ENCODE measurements at places on chromosomes 3 and 15. TPM values are rescaled to one million over a fixed set of nuclear protein-coding genes. Genes with fewer than 3 reads are reported as not detected.

DNA sequence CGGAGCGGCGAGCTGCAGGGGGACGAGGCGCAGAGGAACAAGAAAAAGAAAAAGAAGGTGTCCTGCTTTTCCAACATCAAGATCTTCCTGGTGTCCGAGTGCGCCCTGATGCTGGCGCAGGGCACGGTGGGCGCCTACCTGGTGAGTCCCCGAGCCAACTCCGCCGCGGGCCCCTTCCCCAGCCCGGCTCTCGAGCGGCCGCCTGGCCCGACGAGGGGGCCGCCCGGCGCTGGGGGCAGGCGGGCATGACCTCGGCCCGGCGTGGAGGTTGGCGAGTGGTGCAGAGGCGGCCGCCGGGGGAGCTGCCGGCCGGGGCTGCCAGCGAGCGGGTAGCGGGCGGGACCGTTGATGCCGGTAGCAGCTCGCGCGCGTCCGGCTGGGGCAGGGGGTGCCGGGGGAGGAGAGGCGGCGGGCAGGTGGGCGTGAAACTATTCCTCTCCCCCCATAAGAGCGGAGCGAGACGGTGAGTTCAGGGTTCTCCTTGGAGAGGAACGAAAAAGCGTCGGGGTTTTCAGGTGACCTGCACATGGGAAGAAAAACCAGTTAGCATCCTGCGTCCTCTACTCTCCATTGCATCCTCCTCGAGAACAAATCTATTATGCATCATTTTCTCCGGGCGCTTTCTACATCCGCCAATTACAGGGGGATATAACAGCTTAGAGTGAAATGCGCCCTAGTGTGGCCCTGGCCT is 585 bp downstream of the SLCO3A1 start:
- DNase-seq = peak; percentile 39

- no peak for DNase-seq
Measured at GRCh38 chr15:58761010-58761388, 10.1 kb upstream of the MINDY2 start.

DNA sequence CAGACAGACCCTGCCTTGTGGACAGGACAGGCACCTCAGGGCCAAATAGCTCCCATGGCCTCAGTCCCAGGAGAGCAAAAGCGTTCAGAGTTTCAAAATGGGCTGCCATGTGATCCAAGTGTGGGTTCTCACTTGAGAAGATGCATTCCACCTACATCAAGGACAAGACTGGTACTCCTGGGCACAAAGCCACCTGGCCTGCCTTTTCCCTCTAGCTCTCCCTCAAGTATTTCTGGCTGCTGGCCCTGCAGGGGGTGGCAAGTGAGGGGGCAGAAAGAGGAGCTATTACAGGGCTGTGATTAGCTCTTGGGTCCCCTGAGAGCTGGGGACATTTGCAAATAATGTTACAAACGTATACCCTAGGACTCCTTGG is 6.5 kb upstream of the COL7A1 start:
- DNase-seq = no peak

- no peak for DNase-seq
Measured at GRCh38 chr3:99969136-99969535, 145.2 kb downstream of the FILIP1L start.

DNA sequence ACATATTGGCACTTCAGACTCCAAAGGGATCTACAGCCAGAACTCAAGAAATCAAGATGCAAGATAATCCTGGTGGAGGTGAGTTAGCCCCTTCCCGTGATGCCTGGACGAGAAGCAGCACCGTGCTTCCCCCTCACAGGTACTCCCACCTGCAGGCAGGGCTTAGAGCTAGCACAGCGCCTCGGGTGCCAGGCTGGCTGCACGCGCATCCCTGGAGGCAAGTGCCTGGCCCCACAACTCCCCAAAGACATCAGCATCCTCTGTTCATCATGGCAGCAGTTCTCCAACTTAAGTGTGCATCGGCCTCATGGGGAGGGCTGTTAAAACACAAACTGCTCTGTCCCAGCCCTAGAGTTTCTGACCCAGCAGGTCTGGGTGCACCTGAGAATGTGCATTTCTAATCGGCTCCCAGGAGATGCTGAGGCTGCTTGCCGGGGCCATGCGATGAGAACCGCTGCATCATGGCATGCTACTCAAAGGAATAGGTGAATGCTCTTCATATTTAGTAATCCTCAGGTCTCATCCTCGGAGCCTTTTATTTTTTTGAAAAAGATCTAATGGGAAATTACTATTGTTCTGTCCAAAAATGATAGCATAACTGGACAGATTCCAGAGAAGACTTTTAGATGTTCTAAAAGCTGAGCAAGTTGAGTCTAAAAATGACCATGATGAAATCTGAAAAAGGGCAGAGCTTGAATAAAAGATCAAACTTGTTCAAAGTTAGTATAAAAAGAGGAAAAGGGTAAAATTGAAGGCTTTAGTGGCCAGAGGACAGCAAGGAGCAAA is 244.2 kb downstream of the ADAMTS17 start:
- no peak for DNase-seq

- no peak for DNase-seq
Measured at GRCh38 chr15:101697488-101697887, 26.8 kb downstream of the TARS3 start.

GRCh38 chr3:186342197-186342596 is 19.8 kb downstream of the DGKG start:
- DNase-seq = no peak

DNA sequence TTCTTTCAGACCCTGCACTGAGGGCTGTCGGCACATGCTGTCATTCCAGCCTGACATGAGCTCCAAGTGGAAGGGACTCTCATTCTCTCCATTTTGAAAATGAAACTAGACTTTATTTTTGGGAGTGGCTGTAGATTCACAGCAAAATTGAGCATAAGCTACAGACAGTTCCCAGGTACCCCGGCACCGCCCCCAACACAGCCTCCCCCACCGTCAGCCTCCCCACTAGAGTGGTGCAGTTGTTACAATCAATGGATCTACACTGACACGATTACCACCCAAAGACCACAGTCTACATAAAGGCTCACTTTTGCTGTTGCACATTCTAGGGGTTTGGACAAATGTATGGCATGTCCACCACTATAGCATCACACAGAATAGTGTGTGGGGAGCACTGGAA is 29.5 kb upstream of the FGD5 start:
- DNase-seq = no peak

DNA sequence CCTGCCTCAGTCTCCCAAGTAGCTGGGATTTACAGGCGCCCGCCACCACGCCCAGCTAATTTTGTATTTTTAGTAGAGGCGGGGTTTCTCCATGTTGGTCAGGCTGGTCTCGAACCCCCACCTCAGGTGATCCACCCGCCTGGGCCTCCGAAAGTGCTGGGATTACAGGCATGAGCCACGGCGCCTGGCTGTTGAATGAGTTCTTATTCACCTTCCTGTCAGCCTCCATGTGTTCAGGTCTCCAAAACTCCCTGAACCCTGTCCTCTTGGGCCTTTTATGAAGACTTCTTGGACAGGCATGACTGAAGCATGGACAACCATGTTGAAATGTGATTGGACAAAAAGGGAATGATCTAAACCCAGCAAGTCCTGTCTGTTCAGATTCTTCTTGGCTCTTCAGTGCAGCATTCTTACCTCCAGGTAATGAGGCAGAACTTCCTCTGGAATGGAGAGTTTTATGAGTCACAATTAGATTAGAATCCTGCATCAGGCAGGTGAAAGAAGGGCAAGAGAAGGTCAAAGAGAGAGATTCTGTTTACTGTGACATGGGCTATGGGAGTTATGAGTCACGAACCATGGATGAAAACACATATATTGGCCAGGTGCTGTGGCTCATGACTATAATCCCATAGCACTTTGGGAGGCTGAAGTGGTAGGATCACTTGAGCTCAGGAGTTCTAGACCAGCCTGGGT is 23.1 kb upstream of the EIF4A2 start:
- no peak for DNase-seq

DNA sequence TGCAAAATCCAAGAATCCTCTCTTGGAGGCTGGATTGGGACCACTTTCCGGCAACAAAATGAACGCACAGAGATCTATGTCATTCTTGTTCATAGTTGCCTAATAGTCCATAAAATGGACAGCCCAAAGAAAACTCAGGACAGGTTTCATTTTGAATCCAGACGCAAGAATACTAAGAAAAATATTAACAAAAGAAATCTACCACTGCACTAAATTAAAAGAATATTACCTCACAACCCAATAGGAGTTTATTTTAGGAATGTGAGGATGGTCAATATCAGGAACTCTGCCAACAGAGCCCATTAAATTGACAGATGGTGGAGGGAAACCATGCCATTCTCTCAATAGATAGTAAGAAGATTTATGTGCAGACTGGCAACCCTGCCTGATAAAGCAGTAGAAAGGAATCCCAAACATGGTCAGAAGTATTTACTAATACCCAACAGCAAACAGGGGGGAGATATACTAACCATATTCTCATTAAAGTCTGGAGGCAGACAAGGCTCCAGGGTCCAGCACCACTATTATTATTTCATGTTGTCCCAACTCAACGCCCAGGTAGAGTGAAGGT is 127.6 kb downstream of the SMAD6 start:
- no peak for DNase-seq

DNA sequence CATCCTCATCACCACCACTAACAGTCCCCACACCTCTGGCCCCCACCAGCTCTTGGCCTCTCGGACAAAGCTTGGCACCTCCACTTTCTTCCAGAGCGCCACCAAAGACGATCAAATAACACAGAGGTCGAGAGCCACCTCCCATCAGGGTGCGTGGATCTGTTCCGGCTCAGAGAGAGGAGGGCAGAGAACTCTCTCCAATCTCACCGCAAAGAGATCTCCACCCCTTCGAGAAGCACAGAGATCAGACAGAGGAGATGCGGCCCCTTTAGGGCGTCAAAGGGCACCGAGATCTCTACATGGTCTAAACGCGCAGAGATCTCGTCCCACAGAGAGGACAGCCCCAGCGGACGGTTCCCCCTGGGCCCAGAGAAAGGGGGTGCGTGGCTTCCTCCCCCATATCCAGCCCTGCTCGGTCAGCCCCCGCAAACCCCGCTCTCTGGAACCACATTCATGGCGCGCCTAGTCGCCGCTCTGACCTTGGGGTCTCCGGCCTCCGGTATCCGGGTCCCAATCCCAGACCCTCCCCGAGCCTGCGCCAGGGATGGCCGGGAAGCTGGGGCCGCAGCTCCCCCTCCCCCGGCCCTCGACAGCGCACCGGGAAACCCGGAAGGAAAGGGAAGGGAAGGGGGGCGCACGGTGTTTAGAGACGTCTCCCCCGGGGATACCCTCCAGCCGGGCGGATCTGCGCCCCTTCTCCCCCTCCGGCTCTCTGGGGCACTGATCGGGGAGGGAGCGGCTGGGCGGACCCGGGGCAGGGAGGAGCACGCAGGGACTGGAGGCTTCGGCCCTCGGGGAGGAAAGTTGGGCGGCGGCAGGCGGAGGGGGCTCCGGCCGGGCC is 608 bp downstream of the SCN5A start:
- no peak for DNase-seq

DNA sequence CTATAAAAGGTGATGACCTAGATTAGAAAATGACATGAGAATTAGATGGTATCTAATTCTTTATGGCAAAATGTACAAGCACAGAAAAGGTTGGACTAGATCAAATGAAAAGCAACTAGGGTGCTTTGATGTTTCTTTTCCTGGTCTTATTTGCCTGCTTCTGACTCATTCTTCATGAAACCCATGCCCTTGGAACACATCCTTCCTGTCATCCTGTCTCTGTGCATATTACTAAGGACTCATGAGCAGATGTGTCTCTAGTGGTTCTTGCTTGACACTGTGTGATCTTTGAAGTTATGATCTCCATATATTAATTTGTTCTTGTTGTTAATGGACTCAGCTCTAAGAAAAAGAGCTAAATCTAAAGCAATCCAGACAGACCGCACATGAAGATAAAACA is 314.0 kb downstream of the ERC2 start:
- no peak for DNase-seq

- DNase-seq = no peak
Measured at GRCh38 chr3:169071003-169071402, 592.5 kb downstream of the MECOM start.

DNA sequence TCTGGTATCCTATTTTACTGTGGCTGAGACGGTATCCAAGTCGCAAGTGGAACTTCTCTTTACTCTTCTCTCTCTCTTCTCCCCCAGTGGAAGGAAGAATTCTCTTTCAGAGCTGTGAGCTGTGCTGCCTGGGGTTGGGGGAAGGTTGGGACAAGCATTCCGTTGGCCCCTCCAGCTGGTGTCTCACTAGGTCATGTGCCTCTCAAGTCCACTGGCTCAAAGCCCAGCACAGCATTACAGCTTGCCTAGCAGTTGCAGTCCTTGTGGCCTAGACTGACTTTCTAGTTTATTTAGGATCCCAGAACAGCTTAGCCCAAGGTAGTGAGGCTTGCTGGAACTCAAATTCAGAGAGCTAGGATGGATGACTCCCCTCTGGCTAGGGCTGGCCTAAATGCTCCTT is 76.1 kb upstream of the SPATA16 start:
- no peak for DNase-seq

DNA sequence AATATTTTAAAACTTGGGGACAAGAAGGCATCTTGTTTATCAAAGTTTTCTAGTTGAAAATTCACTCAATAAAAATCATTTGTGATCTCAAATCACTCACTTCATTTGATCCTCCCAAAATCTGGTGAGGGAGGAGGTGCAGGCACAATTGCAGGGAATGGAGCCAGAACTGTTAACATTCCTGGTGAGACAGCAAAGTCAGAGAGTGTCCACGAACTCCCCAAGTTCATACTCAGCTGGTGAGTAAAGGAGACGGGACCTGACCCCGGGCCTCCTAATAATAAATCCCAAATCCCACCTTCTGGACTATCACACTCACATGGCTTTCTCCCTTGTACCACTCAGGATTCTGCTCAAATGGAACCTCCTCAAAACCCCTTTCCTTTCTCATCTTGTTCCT is 252.3 kb upstream of the LRTM1 start:
- DNase-seq = no peak

DNA sequence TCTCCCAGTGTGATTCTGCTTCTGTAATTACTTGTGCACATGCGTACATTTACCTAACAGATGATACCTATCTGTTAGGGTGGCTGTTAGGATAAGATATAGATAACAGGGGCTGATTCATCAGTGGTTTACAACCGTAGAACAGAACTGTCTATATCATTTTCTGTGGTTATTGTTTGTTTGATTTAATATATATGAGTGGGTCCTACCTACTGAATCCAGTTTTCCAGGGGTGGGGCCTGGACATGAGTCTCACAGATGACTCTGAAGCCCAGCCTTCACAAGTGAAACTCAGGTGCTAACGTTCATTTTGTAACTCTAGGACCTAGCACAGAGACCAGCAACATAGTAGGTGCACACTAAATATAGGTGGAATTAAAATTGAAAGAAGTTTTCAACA is 10.4 kb upstream of the ACAP2 start:
- DNase-seq = no peak

Gene VPS39
- total RNA-seq = 40.9 TPM

Gene BNC1
- not detected for total RNA-seq

Gene OR5K2
- total RNA-seq = not detected

Gene AGBL1
- total RNA-seq = not detected

Gene LRRC34
- total RNA-seq = 0.40 TPM

Gene GOLGA8F
- total RNA-seq = 0.09 TPM

Gene SAMMSON
- not detected for total RNA-seq

All from pancreas (tissue), 10 donors.